ENCODE measurements at places on chromosomes 1 and 21.

DNA sequence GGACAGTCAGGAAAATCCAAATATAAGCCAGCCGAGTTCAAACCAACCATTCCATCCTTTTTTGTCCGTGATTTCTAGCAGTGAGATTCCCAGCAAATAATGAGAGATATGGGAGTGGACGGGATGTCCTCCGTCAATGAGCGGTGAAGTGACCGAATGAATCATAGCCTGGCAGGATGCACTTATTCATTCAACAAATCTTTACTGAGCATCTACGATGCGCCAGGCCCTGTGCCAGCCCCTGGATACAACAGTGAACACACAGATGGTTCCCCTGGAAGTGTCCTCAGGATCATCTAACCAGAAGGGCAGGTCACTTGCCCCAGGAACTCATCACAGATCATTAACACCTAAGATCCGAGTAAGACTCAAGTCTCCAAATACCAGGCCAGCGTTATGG lies 8.2 kb upstream of the PLEKHA6 start:
- DNase-seq: no peak

DNA sequence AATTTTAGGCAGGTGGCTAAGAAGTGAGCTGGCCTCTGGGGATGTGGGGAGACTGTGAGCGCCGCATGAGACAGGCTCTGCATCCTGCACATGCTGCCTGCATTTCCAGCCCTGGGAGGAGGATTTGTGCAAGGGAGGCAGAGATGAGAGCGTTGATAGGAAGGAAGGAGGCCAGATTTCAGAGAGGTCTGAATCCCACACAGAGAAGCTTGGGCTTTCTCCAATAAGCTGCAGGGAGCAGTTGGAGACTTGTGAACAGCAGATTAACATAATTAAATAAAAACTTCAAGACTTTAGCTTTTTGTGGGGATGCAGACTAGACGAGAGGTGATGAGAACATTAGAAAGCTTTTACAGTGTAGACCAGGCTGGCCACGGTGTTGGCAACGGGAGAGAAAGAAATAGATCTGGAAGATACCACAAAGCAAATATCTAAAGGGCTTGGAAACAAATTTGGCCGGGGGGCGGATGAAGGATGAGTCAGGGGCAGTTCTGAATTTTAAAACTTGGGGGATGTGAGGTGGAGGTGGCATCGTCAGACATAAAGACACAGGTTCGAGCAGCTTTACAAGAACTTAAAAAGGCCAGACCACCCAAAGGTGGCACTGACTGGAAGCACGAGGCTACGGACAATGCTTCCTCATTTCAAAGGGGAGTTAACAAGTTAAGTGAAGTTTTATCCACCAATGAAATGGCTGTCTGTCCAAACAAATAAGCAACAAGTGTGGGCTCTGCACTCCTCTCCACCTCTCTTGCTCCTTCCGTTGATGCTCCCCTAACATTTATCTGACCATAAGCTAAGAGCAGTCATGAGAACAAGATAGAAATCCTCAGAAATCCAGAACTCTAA lies 57.0 kb downstream of the HIVEP3 start:
- no peak for DNase-seq

GRCh38 chr1:17559615-17560419 lies 20.3 kb downstream of the ARHGEF10L start:
- DNase-seq: no peak

DNA sequence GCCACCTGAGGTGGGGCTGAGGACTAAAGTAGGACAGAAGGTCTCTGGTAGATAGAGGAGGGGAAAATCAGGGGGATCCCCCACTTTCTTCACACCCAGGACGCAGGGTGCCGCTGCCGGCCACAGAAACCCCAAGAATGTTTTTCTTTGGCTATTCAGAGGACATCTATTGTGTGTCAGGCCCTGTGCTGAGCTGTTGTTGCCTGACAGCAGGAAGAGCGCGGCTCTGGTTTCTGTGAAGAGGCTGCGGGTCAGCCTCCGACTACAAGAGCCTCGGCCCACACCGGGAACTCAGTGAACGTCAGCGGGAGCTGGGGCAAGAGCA lies 407 bp upstream of the PIGV start:
- DNase-seq: no peak

- no peak for DNase-seq
These were observed 18.0 kb upstream of the RAB3GAP2 start for GRCh38 chr1:220290140-220290761.

- DNase-seq: no peak
These were observed 11.4 kb upstream of the MNDA start for GRCh38 chr1:158819461-158820443.

- DNase-seq: no peak
These were observed 55.3 kb downstream of the NME7 start for GRCh38 chr1:169312084-169312954.

DNA sequence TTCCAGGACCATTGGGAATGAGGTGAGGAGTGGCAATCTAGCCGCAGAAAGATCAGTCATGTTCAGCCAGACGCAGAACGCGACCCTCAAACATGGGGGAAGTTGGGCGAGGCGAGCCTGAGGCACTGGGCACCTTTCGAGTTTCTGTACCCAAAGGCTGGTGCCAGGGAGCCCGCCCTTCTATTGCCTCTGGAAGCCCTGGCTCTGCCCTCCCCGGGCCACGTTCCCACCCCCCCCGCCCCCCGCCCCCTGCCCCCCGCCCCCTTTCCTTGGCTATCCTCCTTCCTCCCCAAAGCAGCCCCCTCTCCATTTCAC lies 2.2 kb upstream of the ZBTB7B start:
- DNase-seq: no peak

DNA sequence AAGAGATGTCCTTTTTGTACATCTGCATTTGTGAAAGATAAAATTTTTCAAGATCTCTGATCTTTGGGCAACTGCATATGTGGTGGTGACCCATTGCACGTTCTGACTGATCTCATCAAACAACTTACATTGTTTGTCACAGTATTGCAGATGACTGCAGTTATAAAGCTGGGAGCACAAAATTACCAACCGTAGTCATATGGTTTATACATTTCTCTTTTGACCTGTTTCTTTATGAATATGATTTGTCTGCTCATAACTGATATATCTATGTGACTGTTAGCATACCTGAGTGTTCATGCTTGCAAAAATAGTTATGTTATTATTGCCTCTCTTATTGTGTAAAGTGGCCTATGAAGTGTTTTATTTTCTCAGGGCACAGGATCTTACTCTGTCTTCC lies 43.7 kb upstream of the HMCN1 start:
- DNase-seq: no peak

- no peak for DNase-seq
These were observed 20.4 kb downstream of the PRMT6 start for GRCh38 chr1:107076841-107077240.

GRCh38 chr1:53949023-53949990 lies 3.2 kb downstream of the LRRC42 start:
- DNase-seq: peak; percentile 43

DNA sequence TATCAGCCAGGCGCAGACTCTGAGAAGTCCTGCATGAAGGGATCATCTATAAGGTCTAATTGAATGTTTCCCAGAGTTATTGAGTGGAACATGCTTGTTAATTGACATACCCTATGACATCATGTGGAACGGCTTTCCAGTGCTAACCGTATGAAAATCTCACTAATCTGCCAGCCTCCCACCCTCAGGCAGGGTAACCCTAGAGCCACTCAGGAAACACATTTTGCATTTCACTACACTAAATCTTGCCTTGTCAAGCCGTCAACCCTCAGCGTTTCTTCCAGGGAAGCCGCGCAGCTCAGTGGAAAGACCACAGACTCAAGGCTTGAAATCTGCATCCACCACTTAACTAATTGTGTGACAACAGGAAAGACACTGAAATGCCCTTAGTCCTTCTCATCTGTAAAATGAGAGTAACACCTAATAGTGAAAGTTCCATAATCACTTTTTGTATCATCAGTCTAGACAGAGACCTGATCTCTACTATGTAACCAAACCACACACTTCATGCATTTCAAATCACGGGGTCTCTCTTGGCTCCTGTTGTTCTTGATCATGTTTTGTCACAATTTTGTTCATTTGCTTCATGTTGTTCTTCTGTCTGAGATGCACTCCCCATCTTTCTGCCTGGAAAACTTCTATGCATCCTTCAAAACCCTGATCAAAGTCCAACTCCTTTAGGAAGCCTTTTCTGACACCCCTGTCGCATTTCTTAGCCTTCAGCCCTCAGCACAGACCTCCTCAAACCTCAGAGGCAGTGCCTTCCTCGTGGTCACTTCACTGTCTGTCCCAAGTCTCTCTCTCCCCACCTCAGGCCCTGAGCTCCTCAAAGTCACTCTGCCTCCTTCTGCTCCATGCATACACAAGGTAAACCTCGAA lies 246.5 kb downstream of the TOMM20 start:
- no peak for DNase-seq

- no peak for DNase-seq
These were observed 40.9 kb downstream of the KCNK1 start for GRCh38 chr1:233654658-233655280.

GRCh38 chr21:20822666-20823065 lies 175.5 kb upstream of the NCAM2 start:
- DNase-seq: peak; percentile 13

GRCh38 chr1:117176579-117176978 lies 34.1 kb downstream of the VTCN1 start:
- DNase-seq: no peak

- DNase-seq: no peak
These were observed at the start of gene TACSTD2 for GRCh38 chr1:58576727-58577653. TSS of gene TACSTD2 (minus strand) at chr1:58577252. CDS start at chr1:58577156, 96 bp downstream.

DNA sequence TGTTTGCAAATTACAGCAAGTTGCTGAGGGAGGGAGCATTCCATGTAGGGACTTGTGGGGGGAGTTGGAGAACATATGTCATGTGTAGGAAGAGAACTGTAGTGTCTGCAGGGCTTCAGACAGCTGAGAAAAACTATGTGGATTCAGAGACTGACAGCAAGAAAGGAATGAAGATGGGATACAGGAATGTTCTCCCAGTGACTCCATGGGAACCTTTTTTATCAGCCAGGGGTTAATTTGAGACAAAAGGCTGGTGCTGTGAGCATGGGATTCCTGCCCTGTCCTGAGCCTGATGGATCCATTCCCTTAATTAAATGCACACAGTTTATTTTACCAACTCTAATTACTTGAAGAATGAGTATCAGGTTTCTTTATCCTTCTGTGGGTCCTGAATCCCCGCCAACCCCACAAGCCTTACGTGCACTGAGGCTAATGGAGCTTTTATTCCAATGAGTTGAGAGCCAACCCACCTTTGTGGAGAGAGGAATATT lies 26.5 kb upstream of the PLXNA2 start:
- DNase-seq: no peak

- no peak for DNase-seq
These were observed 8.5 kb upstream of the MYCL start for GRCh38 chr1:39910263-39910662.

- no peak for DNase-seq
These were observed 9.0 kb downstream of the CD2 start for GRCh38 chr1:116763116-116763786.

DNA sequence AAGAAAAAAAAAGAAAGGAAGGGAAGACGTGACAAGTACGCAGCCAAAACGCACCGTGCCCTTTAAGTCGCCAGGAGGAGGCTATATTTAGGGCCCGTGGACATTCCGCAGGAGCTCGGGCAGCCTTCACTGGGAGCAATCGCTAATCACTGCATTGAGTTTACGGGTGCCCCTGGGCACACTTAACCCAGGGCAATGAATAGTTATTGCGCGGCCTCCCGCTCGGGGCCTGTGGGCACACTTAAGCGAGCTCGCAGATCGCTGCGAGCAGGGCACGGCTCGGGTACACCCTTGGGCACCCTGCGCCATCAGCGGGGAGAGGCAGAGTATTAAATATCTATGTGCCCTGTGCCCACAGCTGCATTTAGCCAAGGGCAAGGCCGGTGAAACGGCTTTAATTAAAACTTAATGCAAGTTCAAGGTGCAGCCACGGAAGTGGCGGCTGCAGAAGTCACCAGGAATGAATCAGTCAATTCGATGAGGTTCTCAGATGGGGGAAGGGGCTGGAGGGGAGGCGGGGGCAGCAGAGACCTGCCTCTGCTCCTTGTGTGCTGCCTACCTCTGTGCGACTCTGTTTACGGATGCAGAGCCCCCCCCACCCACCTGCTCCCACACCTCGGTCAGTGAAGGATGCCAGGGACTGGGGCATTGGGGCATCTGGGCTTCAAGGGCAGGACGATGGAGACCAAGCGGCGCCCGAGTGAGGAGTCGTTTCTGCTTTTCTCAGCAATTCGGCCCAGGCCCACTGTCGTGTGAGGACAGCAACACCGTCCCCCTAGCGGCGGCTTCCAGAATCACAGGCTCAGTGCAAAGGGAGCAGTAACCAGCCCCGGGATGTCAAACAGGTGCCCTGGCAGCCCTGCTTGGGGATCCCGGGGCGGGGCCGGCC lies 51.8 kb upstream of the TARDBP start:
- no peak for DNase-seq

DNA sequence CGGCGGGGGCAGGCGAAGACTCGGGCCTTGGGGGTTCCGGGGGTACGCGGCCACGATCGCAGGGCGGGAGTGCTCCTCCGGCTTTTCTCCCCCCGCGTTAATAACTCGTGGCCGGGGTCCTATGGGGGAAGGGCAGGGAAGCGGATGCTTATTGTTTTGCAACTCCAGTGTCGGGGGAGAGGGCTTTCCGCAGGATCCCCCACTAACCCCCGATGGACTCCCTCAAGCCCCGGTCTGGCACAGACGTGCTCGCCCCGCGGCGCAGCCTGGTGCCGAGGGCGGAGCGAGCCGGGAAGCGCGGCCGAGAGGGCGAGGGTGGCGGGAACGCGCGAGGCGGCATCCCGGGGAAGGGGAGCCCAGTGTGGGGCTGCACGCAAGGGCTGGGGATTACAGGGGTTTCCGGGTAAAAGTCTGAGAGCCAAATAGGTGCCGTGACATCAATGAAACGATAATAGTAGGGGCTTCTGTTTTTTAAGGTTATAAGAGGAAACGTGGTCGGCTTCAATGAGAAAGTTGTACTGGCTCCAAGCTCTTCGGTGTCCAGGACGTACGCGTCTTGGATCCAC lies 772 bp downstream of the UCK2 start:
- DNase-seq: peak; percentile 45

DNA sequence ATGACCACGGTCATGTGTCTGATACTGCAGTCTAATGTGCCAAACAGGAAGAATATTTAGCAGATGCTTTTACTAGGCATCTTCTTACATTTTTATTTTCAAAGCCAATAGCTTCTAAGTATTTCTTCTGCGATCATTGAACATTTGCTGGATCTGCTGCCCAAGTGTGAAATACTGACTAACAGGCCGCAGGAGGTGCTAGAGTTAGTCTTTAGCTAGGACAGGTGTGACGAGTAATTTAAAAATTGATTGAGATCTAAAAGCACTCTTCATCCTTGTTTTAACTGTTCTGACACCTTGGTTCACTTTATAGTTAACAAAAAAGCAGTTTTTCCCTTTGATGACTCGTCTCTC lies 748 bp upstream of the FAM78B start:
- DNase-seq: no peak
